ENCODE measurements at places on chromosomes 13 and 19.

- no peak for DNase-seq
Observed at GRCh38 chr13:103283451-103283820, 217.2 kb upstream of the SLC10A2 start.

DNA sequence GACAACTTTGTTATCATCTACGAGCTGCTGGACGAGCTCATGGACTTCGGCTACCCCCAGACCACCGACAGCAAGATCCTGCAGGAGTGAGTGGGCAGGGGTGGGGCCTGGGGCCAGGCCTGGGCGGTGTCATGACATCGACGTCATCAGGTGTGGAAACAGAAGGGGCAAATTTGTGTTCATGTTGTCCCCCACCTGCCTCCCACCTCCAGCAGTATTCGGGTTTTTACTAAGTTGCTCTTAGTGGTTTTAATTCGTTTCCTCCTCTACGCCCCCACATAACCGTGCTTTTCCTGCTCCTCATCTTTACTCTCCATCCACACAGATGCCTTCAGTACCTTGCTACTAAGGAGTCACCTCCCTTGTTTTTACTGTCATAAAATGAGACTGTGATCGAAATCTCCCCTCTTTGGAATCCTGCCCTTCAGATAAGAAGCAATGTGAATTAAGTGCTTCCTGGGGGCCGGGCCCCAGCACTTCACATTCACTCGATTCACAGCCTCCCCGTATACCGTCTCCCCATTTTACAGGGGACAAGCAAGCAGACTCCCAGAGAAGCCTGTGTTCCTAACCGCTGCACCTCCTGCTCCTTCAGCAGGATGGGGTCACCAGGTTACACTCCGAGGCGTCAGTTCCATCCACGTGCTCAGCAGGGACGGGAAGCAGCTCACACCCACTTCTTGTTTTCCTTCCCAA lies 10.5 kb downstream of the AP1M1 start:
- DNase-seq = no peak

- no peak for DNase-seq
Observed at GRCh38 chr19:4690361-4690760, 20.2 kb upstream of the MYDGF start.

DNA sequence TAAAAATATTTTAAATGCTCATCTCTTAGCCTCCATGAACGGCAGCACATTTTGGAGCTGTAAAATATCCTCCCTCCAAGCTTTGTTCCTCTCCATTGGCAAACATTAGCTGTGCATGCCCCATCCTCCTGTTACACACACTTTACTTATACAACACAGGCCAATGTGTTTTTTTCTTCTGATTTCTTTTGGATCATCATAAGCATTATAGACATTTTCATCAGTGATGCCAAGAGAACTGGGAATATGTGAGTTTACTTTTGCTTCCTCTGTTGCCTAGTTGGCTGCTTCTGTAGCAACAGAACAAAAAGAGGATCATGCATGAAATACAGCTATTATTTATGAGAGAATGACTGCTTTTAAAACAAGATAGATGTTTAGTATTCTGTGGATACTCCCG lies 142.6 kb downstream of the PCDH9 start:
- no peak for DNase-seq

GRCh38 chr13:88103824-88104223 lies 432.7 kb downstream of the SLITRK5 start:
- DNase-seq = no peak

GRCh38 chr19:13633109-13633508 lies 126.8 kb upstream of the CACNA1A start:
- no peak for DNase-seq

- DNase-seq = no peak
Observed at GRCh38 chr19:41225238-41226052, 6.4 kb downstream of the AXL start.

GRCh38 chr19:38033658-38034491 lies 126.9 kb downstream of the SIPA1L3 start:
- no peak for DNase-seq

DNA sequence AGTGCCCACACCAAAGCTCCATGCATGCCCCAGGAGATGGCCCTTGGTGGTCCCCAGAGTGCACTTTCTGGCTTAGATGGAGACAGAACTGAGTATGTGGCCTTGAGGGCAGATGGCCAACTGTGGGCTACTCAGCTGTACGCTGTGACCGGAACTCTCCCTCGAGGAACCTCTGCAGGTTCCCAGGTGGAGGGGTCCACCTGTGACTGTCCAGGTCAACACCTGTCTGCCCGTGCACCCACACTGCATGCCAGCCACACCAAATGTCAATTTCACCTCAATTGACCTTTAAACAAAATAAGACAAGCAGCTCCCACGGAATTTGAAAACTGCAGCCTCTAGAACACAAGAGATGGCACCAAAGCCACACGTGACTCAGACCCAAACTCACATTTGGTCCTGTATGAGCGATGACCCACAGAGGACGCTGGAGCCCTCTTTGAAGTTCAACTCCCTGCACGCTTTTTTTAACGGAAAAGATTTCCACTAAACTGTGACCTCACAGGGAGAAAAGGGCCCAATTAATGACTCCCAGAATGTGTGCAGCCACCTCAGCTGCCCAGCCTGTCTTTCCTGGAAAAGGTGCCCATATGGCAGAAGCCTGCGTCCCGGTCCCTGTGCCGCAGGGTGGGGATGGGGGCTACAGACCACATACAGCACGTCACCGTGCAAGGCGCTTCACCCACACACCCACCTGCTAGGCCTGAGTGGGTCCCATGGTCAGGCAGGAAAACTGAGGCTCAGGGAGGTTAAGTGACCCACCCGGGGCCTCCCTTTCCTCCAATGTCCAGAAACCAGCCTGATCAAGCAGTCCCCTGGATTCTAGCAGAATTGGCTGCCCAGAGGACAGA lies 47.7 kb downstream of the KLF2 start:
- no peak for DNase-seq

DNA sequence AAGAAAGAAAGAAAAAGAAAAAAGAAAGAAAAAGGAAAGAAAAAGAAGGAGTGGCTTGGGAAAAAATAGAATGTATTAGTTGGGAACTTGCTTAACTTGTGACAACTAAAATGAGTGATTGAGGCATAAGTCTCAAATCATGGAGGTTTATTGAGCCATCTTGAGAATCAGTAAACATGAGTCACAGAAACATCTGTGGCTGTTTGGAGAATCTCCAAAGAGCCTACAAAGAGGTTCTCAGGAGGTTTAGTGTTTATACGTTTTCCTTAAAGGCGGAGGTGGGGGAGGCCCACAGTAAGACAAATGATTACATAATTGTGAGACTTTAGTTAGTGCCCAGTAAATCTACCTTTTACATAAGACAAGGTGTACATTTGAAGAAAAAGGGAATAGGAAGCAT lies 38.6 kb downstream of the WDR87 start:
- DNase-seq = no peak

DNA sequence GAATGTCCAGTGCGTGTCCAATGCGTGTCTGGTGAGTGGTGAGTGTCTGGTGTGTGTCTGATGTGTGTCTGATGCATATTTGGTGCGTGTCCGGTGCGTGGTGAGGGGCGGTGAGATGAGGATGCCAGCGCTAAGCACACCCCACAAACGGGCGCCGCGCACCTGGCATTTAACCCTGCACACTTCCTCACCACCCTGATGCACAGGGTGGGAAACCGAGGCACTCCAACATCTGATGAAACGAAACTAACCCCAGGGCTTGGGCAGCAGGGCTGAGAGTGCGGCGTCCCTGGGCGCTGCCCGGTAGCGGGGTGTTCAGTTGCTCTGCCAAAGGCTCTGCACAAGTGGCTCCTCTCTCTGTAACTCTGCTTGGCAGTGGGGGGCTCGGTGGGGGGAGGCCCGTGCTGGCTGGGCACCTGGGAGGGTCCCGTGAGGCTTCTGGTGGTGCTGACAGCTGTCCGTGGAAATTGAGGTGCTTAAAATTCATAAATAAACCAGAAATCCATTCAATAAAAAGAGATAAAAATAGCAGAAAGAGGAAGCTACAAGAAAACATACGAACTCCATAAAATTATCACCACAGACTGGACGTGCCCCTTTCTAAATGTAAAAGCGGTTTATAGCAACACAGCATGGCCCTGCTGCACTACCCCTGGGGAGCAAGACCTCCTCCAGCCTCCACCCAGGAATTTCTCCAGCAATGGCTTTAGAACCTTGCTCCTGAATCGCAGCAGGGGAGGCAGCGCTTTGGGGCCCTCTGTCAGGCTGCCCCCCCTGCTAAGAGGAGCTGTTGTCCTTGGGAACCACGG lies 76.0 kb downstream of the RASA3 start:
- DNase-seq = no peak

DNA sequence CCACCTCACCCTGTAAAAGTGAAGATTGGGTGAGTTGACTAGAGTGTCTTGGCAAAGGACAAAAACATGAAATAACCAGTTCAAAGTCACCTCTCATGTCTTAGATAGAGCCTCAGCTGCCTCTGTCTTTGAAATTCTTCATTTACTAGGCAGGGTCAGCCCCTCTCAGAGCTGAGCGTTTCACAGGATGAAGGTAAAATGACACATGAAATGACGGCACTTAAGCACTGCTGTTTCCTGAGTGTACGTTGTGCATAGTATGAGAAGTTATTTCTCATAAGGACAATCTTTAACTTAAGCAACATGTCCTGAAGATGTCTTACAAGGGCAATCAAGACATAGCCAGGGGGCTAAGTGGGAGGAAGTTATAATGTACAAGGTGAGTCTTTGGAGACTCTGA lies 32.3 kb upstream of the SLC10A2 start:
- no peak for DNase-seq

GRCh38 chr19:51320280-51320657 lies 8.8 kb downstream of the IGLON5 start:
- no peak for DNase-seq

GRCh38 chr19:12938779-12939601 lies 581 bp downstream of the CALR start:
- no peak for DNase-seq

DNA sequence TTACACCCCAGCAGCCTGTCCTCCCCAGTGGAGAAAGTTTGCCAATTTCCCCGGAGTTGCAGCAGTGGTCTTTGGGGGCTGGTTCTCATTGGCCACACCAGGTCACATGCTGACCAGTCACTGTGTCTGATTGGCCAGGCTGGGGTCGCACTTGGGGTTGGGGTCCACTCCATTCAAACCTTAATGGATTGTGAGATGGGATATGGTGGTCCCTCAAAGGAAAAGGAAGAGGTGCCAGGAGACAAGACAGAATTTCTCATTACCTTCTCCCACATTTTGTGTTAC lies 3.4 kb downstream of the PPM1N start:
- no peak for DNase-seq

DNA sequence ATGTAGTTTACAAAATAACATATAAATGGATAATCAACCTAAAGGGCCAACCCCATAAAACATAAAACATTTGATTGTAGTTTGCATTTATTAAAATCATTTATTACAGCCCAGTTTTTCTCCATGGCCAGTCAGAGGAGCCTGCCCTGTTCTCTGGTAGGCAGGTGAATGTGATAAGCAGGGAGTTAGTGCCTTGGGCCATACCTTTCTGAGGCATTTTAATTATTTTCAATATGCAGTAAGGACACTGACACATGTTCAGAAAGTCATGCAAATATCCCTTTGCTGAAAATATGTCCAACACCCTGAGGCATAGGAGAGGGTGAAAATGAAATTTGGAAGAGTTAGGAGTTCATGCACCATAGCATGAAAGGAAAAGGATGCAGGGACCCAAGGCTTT lies 242.6 kb upstream of the EDNRB start:
- peak; percentile 35 for DNase-seq

GRCh38 chr19:47658431-47659348 lies 49.8 kb downstream of the BICRA start:
- no peak for DNase-seq

DNA sequence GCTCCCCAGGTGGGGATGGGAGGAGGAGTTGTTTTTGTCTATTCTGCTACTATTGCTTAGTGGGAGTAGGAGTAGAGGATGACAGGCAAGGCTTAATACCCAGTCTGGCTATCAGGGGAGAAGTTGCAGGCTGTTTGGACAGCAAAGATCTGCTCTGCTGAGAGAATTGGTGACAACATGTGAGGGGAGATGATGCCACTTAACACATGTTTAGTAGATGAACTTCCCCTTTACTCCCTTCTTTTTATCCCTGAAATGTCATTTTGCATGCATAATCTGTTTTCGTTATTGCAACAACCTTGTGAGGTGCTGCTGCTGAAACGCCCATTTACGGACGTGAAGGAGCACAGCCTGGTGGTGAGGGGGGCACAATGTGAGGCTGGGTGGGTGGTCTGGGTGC lies 3.0 kb upstream of the CYP4F12 start:
- DNase-seq = no peak

- DNase-seq = no peak
Observed at GRCh38 chr13:45055902-45056648, 64.2 kb upstream of the GTF2F2 start.

GRCh38 chr19:7265963-7266362 lies 28.3 kb downstream of the INSR start:
- DNase-seq = no peak

- DNase-seq = no peak
Observed at GRCh38 chr13:59445812-59446211, 717.9 kb downstream of the DIAPH3 start.

GRCh38 chr13:91360246-91360751 lies 12.8 kb downstream of the MIR17HG start:
- DNase-seq = no peak

Data from NCI-H1048 (cell line).